ENCODE measurements at places on chromosomes 5 and 9.
A peak's percentile ranks its signal among the peaks of the same experiment; 100 is the strongest.

- no peak for DNase-seq
Measured at GRCh38 chr5:168327019-168327421, 35.6 kb downstream of the WWC1 start.

DNA sequence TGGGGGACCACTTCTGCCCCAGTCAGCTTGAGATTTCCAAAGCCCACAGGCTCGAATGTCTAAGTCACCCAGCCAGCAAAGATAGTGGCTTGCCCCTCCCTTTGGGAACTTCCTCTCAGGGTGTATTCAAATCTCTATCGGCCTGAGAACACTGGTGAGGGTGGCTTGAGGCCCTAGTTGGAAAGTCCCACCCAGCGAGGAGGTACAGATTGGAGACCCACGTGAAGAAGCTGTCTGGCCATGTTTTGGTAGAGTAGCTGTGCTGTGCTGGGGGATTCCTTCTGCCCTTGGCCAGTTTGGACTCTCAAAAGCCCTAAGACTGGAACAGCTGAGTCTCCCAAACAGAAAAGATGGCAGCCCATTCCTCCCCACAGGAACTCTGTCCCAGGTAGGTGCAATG lies 172.7 kb upstream of the RIOK2 start:
- no peak for DNase-seq

DNA sequence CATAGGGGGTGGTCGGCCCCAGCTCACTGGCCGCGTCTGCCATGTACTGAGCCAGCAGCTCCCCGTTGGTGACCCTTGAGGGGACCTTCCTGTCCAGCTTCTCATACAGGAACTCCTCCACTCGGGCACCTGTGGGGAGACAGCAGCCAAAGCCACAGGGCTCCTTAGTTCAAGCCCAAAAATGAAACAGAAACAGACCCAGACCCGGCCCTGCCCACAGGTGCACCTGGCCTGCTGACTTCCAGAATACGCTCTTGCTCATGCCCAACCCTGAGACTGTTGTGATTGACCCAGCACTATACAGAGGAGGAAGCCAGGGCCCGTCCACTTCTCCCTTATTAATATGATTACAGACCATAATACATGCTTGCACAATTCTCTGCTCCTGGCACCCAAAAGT lies 7.0 kb downstream of the SH3GLB2 start:
- no peak for DNase-seq

GRCh38 chr9:21919377-21920362 lies 74.5 kb downstream of the CDKN2A start:
- no peak for DNase-seq

GRCh38 chr9:110241858-110242321 lies 14.4 kb downstream of the TXN start:
- DNase-seq, result no peak

- no peak for DNase-seq
Measured at GRCh38 chr9:68678430-68678829, 26.6 kb upstream of the PIP5K1B start.

- no peak for DNase-seq
Measured at GRCh38 chr9:121350993-121351561, 19.0 kb downstream of the STOM start.

GRCh38 chr5:40477856-40478546 lies 201.7 kb upstream of the PTGER4 start:
- no peak for DNase-seq

- no peak for DNase-seq
Measured at GRCh38 chr5:6202149-6202967, 176.0 kb downstream of the MED10 start.

DNA sequence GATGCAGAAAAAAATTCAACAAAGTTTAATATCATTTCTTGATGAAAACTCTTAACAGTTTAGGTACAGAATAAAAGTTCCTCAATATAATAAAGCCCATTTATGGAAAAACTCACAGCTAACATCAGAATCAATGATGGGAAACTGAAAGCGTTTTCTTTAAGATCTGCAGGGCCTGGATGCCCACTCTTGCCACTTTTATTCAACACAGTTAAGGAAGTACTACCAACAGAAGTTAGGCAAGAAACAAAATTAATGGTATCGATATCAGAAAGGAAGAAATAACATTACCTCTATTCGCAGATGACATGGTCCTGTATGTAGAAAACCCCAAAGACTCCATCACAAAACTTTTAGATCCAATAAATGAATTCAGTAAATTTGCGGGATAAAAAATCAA lies 542.4 kb upstream of the RGMB start:
- DNase-seq, result no peak

DNA sequence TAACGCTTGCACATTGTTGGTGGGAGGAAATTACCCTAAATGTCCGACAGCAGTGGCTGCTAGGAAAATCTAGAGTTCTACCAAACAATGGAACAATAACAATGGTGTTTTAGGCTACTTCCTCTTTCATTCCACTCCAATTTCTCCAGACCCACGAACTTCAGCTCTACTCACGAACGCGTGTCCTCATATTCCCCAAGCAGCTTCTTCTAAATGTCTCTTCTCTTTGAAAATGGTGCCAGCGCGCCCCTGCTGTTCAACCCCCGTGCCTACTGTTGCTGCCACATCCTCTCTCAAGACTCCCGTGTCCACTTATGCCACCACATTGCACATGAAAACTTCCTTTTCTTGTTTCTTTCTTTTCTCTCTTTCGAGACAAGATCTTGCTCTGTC lies 25.6 kb downstream of the OR2V2 start:
- DNase-seq, result peak; percentile 65

DNA sequence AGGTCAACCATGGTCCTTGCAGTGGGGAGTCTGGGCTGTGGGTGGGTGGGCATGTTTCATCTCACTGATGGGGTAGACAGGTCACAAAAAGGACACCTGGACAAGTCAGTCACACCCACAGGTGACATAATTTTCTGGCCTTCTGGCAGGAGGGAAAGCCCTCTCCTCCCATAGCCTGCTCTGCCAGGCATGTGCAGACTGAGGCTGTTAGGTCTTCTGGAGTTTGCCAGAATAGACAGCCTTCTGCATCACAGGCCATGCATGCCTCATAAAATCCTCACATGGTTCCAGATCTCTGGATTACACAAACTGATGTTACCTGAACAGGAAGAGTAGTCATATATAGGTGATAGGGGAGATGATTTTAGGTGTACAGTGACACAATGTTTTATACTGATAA lies 49.1 kb downstream of the ARHGAP26 start:
- DNase-seq, result no peak

DNA sequence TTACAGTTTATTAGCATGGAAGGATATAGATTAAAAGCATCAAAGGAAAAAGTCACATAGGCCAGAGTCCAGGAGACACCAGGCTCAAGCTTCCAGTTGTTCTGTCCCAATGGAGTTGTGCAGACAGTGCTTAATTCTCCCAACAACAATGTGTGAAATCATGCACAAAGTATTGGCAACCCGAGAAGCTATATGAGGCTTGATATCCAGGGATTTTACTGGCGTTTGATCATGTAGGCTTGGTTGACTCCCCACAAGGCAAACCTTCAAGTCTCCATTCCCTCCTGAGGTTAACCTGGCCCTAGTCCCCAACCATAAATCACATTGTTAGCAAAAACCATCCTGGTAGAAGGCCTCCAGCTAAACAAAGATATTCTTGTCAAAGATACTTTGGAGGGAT lies 141.5 kb downstream of the ADAMTS19 start:
- DNase-seq, result no peak

DNA sequence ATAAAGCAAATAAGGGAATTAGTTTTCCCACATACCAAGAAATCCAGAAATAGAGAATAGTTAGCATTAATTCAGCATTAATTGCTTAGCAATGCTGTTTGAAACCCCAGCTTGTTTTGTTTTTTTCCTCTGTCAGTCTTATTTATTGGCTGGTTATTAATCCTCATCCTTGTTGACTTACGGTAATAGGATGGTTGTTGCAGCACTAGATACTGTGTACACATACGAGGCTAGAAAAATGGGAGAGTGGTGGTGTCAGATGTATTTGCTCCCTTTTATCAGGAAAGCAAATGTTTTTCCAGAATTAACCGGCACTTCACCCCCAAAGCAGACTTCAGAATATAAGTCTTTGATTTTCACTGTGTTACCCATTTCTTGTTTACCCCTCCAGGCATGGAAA lies 60.4 kb downstream of the ERBIN start:
- no peak for DNase-seq

DNA sequence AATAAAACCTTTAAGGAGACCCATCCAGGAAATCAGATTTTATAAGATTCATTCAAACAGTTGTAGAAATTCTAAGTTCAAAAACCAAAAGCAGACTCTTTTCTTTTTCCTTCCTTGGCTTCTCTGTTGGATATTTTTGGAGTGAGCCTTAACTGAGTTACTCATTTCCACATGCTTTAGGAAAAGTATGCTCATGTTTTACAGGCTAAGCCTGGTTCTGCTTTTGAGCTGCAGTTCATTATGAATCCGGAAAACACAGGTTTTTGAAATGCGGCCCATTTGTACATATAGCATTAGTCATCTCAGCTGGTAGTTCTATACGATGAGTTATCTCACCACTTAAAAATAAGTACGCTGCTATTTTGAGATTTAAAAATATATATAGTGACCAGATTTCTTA lies 156.6 kb upstream of the DMRT1 start:
- DNase-seq, result no peak

DNA sequence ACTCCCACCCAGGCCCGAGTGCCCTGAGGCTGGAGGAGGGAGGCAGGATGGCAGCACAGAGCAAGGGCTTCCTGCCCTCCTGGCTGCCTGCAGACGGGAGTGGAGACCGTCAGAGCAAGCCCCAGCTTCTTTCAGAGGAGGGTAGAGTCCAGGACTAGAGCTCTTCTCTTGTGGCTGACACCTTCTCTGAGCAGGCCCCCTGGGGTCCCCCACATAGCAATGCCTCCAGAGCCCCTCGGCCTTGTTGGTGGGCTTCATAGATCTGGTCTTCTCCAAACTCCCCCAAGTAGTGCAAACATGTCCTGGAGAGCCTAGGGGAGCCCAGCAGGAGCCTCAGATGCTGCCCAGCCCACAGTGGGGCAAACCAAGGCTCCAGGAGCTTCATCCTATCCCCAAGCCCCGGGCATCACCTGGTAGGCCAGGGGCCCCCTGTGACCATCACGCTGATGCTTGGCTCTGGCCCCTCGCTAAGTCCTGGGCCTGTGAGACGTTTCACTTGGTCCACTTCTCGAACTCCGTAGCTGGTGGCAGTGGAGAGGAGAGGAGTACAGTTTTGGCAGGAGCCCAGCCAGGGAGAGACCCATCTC lies 2.0 kb downstream of the MZB1 start:
- DNase-seq, result no peak

DNA sequence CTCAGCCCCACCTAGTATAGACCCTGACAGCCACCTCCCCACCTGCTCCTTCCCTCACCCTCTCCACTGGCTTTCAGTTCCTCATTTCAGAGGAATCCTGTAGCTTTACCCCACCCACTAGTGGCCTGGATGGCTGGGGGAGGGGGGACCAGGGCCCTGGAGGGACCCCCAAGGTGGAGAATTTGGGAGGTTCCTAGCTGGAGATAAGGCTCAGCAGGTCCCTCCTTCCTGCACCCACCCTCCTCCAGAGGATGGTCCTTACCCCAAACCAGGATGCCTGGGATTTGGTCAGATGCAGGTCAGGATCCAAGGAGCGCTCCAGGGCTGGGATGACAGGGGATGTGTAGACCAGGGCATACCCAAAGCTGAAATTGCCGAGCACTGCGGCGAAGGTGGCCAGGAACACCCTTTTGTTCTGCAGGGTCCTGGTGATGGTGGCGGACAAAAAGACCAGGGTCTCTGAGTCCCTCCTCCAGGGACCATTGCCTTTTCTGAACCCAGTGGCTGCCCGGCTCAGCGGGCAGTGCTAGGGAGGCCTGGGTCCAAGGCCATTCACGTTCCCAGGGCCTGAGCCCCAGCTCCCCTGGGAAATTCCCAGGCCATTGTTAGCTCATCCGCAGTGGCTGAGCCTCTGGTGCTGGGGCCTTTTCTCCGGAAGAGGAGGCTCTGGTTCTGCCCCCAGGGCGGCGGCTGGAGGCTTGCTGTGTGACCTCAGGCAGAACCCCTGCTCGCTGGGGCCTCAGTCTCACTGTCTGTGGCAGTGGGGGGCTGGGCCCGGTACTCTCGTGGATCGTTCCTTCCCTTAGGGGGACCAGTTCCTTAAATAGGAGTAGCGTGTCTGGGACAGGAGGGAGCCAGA lies 678 bp downstream of the SLC2A6 start:
- no peak for DNase-seq

- DNase-seq, result no peak
Measured at GRCh38 chr9:80158131-80158530, 586.4 kb downstream of the TLE4 start.

- no peak for DNase-seq
Measured at GRCh38 chr5:19496056-19496455, 491.9 kb downstream of the CDH18 start.

- no peak for DNase-seq
Measured at GRCh38 chr5:148831590-148832565, 5.5 kb downstream of the ADRB2 start.

DNA sequence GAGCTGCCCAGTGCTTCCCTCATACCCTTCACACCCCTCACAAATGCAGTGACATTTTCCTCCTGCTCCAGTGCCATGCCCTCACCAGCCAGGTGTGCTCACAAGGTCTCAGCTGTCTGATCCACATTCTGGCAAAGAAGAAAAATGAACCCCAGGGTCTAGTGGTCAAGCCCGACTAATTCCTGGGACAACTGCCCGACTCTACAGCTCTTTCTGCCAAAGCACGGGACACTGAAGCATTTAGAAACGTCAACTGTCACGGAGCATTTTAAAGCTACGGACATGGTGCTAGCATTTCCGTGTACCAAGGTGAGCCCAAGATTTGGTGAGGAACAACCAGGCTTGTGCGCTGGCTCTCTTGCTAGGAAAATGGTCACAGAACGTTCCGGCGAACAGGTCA lies 56.8 kb upstream of the PHYKPL start:
- DNase-seq, result no peak

- DNase-seq, result no peak
Measured at GRCh38 chr5:148933903-148934432, 107.6 kb downstream of the ADRB2 start.

- DNase-seq, result no peak
Measured at GRCh38 chr9:130892477-130893304, 3.9 kb downstream of the QRFP start.

DNA sequence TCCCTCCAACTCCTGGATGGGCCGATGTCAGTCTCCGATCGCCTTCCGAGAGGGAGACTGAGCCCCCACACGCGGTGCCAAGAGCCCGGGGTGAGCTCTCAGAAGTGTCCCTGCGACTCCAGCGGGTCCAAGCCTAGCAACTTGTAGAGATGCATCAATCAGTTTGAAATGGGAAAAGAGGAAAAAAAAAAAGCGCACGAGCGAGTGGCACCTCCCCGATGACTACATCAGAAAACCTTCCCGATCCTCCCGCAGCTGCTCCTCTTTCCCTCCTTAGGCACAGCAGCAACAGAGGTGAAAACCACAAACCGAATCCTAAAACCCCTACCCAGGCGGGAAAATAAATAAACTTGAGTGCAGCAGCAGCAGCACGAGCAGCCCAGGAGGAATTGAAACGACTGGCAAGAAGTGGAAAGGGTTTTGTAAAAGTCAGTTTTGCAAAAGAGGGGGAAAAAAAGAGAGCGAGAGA lies 1.0 kb upstream of the EFNA5 start:
- DNase-seq, result no peak

DNA sequence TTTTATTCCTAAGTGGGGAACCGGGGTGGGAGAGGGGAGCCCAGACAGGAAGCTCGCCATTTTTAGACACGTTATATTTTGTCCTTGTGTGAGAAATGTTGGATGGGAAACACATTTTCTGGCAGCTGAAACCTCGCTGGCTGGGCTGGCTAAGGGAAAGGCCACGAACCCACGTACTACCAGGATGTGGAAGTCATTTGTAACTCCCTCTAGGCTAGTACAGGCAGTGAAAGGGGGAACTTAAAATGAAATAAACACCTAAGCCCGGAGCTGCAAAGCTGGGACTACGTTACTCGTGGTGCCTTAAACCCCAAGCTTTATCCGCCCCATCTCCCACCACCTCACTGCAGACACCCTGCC lies 42.5 kb downstream of the TMEM174 start:
- DNase-seq, result no peak
